ENCODE measurements at places on chromosomes 3 and 15.

- no peak for DNase-seq
These were observed 234.9 kb downstream of the CACNA2D3 start for GRCh38 chr3:54357301-54357700.

- DNase-seq, result no peak
These were observed 22.6 kb upstream of the POMGNT2 start for GRCh38 chr3:43128464-43128863.

DNA sequence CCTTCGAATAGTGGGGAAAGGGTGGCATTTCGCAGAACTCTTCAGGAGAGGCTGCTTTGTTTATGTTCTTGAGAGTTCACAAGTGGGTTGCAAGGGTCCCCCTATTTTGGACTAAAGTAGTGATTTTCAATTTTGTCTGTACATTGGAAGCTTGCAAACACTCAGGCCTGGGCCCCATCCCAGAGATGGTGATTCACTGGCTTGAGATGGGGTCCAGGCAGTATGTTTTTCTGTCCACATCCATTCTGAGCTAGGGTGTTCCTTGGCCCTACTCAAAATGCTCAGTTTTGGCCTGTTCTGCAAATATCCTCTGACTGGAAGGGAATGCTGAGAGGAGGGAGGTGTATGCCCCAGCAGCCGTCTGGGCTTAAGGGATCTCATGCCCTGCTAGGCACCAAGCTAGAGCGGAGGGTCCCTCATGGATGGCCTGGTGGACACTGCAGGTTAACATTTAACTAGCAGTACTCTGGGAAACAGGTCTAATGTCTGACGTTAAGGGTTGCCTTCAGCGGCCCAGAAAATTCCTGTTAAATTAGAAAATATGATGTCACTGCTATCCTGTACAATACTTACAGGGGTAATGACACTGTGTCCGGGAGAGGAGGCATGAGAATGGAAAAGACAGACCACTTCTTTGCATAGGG lies 181.4 kb downstream of the OPA1 start:
- no peak for DNase-seq

DNA sequence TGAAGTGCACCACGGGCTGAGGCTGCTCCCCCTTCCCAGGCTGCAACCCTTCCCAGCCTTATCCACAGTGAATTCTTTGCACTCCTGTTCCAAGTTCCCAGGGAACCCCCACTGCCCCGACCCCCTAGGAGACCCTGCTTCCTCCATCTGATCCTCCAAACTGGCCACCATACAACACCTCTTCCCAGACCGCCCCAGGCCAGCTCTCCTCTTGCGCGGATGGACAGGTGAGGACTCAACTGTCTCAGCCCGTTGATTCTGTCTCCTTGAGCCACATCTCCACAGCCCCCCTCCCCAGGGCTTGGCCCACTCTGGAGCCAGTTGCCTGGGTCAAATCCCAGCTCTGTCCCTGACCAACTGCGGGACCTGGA lies 21.7 kb downstream of the GRIP2 start:
- DNase-seq, result no peak

DNA sequence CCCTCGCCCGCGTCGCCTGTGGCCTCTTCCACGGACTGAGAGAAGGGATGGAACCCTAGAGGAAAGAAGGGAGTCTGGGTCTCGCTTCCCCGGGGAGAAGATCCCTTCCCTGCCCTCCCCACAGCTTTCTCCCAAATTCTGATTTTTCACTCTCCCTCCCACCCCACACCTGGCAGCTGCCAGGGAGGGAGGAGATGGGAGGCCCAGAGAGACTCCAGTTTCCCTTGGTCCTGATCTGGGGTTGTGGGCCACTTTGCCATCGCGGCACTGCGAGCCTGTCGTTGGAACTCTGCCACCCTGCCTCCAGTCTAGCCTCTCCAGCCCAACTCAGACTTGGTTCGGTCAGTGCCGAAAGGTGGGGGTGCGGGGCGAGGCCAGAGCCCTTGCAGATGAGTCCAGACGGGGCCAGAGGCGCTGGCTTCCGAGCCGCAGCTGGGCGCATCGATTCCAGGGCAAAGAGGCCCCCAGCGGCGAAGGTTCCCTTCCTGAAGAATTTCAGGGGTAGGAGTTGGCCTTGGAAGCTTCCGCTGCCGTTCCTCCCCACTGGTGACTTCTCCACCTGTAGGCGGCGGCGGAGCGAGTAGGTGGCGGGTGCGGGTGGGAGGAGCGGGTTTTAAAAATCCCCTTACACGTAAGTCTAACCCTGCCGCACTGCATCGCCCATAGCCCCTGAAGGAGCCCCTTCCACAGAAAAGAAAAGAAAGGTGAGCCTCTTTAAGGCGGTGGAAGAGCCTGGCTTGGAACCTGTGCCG lies 5.2 kb downstream of the WNT5A start:
- DNase-seq, result no peak

DNA sequence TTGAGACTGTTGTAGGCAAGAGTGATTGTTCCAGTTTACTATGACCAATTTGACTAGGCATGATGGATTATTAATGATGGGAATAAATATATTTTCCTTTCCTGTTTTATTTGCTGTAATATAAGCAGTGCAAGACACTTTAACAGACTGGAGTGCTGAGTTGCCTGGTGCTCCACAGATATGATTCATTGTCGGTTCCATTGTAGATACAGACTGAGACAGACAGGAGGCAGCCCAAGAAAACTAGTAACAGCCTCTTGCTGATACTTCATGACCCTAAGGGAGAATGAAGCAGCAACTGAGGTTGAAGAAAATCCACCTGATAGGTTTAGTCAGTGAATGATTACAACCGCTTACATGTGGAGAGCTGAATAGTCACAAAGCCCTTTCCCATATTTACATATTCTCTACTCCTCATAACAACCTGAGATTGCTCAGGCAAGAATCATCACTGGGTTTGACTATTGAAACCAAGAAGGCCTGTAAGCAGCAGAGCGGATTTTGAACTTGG lies 235.1 kb upstream of the TPRG1 start:
- no peak for DNase-seq

DNA sequence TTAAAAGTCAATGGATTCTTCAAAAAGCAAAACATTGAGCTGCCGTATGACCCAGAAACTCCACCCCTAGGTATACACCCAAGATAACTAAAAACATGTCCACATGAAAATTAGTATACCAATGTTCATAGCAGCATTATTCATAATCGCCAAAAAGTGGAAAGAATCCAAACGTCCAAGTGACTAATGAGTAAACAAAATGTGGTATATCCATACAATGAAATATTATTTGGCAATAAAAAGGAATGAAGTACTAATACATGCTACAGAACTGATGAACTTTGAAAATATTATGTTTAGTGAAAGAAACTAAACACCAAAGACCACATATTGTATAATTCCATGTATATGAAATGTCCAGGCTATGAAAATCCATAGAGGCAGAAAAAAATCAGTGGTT lies 77.9 kb downstream of the THBS1 start:
- no peak for DNase-seq

DNA sequence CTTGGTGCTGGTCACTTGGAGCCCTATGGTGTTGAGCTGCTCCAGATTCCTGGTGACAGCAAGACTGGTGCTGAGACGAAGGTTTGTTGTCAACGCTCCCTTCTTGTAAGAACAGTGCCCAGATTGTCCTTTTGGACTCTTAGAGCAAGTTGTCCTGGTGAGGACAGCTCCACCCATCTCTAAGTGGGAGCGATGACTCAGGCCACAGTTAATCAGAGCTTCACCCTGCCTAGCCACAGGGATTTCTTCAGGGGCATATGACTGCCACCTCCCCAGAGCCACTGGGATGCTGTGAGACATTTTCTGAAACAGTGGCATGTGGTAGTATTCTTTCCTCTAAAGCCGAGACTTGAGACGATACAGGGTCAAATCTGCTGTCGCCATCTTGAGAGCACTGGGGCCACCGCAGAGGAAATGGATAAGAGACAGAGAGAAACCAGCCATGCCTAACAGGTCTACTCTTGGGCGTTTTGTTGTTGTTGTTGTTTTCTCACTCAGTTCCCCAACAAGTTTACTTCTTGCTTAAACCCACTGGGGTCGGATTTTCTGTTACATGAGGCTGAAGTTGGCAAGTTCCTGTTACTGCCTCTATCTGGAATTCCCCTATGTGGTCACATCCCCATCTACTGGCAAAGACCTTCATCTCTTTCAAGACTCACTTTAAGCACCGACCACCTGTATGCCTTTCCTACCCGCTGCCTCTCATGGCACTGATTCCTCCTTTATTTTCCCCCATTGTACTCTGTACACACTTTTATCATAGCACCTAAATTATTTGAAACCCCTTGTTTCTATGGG lies 16.0 kb upstream of the PCOLCE2 start:
- DNase-seq, result no peak

DNA sequence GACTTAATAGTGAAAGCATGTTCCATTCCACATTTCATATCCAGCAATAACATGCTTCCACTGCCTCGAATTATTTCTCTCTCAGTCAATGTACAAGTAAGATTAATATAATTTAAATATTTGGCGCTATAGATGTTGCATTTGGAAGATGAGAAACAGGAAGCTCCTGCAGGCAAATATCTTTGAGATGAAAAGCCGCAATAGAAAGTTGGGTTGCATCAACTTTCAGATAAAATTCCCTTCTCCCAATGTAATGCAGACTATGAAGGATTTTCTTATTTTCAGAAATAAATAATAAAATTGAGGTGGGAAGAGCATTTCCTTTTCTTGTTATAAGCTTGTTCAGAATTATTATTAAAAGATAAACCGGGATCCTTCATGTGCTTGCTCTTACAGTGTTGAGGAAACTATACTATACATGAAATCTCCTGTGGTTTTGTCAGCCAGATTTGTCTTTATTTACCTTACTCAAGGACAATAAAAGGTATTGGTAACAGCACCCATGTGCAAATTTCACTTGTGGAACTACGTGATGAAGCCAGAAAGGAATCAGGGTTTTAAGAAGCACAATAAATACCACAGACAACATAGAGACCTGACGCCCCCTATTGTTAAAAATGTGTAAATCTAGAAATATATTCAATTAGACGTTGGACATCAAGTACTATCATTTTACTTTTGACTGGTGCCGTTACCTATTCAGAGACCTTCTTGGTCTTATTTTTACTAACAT lies 307.0 kb downstream of the ARPP21 start:
- DNase-seq, result no peak

DNA sequence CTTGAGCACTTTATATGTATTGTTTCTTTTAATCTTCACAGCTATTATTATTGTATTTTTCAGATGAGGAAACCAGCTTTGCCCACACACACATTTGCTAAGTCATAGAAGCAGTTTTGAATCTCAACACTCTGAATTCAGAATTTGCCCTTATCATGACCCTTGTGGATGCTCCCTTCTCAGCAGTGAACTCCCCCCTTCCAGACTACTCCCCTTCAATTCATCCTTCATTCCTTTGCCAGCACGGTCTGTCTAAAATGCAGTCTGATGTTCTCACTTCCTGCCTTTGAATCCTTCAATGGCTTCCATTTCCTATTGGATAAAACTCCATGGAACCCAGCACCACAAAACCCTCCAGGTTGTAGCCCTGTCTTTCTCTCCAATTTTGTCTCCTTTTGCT lies 52.5 kb upstream of the TSC22D2 start:
- DNase-seq, result no peak

DNA sequence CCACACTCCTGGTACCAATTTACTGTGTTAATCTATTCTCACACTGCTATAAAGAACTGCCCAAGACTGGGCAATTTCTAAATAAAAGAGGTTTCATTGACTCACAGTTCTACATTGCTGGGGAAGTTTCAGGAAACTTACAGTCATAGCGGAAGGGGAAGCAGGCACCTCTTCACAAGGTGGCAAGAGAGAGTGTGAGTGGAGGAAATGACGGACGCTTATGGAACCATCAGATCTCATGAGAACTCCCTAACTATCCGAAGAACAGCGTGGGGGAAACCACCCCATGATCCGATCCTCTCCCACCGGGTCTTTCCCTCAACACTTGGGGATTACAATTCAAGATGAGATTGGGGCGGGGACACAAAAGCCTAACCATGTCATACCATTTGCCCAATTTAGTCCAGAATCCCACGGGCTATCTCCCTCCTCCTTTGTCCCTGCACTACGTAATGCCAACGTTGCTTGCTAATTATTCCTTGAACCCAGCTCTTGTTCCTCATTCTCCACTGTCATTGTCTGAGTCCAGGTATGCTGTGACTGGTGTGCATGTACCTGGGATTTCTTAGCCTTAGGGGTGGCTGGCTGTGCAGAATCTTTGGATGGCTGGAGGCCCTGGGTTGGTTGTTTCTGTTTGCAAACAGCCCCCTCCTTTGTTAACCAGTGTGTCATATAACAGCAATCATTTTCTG lies 3.4 kb downstream of the PIGZ start:
- DNase-seq, result no peak

DNA sequence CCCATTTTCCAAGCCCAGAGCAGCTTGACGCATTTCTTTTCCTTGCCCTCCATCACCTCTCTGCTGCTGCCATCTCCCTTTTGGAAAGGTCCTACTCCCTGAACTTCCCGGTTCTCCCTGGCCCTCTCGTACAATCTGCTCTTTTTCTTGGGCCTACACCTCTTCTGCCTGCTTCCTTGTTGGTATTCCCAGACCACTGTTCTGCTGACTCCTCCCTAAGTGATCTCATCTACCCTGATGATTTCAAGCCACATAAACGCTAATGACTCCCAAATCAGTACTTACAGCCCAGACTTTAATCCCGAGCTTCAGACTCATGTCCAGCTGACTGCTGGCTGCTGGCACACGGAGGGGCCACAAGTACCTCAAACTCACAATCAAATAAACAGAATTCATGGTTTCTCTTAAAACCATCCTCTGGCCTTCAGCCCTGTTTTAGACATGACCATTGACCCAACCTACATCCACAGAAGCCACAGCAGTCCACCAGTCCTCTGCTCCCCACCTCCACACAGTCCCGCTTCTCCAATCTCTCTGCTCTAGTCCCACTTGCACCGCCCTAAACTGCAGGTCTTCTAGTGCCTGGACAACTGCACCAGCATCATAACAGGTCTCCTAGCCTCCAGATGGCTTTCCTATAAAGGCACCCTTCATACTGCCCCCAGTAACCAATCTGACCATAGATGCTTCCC lies 57.6 kb downstream of the AAGAB start:
- no peak for DNase-seq

DNA sequence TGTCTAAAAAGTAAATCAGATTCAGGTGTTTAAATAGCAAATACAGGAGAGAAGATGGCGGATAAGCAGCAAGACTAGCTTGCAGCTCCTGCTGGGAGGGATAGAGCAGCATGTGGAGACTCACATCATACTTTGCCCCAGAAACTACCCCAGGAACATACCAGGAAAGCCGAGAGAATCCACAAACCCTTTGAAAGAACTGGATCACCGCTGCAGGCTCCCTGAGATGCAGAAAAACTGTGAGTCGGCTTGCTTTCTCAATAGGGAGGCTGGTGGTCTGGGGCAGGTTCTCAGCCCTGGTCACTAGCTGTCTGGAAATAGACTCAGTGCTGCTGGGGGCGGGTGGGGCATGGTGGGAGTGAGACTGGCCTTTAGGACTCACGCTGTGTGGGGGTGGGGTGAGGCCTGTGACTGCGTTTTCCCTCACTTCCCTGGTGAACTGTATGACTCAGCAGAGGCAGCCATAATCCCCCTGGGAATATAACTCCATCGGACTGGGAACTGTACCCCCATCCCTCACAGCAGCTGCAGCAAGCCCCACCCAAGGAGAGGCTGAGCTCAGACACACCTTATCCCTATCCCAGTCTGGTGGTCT lies 142.8 kb downstream of the CNTN6 start:
- DNase-seq, result no peak

All from cerebellar nuclear complex (tissue), 1 donor.